Gastroesophageal sphincter (tissue), 4 donors: ENCODE measurements at places on chromosomes 2 and 18.

- ATAC-seq = no peak
These were observed 6.1 kb upstream of the CYRIA start for GRCh38 chr2:16671760-16672159.

DNA sequence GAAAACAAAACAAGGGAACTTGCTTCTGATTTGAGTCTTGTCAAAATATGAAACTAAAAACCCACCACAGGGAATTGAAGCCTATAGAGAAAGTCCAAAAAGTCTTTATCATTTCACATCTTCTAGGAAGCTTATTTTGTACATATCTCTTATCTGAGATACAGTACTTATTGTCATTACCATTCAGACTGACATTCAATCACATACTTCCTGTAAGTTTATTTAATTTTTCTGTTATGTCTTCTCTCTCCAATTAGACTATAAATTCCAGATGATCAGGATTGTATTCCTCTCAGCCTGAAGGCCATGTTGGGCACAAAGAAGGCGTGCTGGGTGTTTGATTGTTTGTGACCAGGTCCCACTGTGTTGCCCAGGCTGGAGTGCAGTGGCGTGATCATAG lies 59.2 kb downstream of the METTL4 start:
- no peak for ATAC-seq

- ATAC-seq = no peak
These were observed 163.8 kb downstream of the SETBP1 start for GRCh38 chr18:44844486-44844885.

DNA sequence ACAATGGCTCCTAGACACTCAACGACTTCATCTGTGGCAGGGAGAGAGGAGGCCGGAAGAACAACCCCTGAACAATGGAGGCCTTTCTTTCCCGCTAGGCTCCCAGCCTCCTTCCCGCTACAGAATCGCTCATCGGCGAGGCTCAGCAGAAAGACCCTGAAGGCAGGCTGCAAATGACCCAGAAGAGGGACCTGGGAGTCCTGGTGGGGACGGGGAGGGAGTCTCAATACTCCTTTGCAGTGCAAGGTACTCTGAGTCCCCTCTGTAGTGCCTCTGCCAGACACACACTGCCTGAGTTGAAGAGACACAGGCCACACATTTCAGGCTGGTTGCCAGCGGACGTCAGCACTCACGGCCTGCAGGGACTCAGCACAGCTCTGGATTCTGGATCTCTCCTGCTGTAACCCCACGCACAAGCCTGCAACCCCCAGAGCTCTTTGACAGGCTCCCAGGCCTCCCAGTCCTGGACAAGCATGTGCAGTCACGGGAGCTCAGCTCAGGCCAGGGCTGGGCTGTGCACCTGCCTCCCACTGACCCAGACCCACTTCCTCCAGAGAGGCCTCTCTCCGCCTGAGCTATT lies 6.1 kb downstream of the GPR17 start:
- ATAC-seq = peak; percentile 75

DNA sequence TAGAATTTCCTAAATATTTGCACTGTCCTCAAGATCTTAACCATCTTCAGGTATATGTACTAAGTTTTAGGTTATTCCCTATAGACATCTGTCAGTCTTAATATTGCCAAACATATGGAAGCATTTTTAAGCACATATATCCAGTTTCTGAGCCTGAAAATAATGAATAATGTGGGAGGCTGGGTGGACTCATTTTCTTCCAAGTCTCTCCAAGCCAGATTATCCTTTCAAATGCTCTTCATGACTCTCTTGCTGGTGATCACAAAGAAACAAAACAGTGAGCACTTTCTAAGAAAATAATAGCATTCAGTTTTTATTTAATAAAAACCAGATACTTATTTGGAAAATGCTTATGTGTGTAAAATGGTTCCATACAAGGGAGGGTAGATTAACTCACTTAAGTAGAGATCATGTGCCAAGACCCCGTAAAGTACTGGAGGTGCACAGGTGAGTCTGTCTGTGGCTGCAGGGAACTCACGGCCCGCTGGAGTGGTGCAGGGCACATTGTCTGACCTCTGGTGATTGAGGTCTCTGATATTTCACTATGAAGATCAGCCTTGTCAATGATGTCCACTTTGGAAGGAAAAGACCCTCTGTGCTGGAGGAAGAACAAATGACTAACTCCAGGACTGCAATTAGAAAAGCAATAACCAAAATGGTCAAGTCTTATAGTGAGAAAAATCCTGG lies 161.6 kb downstream of the TMEM18 start:
- no peak for ATAC-seq
